Gastrocnemius medialis (tissue), 4 donors: ENCODE measurements at places on chromosomes 3 and 15.

GRCh38 chr3:33401781-33402180, 38.4 kb downstream of the UBP1 start:
- no peak for DNase-seq

DNA sequence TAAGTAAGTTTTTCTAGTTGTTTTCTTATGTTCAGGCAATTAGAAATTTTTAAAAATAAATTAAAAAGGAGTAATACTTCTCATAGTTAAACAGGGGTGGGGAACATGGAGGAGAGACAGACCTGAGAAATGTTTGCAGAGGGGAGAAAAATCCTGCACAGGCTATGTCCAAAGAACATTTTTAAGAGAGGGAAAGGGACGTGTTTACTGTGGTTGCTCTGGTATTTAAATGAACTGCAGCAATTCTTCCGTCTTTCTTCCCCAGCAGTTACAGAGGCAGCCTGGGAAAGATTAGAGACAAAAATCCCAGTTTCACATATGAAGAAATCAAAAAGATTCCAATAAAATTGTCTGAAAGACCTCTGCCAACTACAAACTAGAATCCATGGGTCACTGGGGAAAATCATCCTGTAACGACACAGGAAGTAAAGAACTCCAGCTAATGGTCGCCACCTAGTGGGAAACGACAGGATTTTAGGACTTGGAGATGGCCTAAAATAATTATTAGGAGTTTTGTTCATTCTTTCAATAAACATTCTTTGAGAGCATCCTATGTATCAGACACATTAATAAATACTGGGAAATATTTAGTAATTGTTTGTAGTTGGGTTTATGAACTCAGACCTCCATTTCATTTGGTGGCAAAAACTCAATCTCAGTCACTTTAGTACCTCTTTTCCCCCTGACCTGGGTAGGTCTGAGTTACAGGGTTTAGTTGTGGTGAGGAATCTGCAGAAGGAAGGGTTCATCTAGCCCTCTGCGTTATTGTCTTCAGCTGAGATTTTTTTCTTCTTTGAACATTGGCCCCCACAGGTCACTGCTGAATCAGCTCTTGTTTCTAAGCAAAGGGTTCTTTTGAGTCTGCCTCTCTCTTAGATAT, 69.9 kb upstream of the GOLIM4 start:
- DNase-seq: peak; percentile 48

GRCh38 chr15:78987556-78988360, 42.9 kb upstream of the CTSH start:
- no peak for DNase-seq

DNA sequence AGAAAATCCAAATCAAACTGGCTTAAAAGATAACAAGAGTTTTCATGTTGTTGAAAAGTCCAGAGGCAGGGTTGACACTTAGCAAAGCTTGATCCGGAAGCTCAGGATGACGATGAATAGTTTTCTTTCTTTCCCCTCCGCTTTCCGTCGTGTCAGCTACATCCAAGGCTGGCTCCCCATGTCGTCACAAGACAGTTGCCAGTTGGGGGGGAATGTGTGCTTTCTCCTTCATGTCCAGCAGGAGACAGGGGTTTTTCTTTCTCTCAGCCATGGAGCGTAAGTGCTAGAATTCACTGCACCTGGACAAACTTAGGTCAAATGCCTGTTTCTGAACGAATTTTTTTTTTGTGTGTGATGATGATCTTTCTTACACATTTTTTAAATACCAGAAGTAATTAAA, 273.8 kb upstream of the RGMA start:
- no peak for DNase-seq

DNA sequence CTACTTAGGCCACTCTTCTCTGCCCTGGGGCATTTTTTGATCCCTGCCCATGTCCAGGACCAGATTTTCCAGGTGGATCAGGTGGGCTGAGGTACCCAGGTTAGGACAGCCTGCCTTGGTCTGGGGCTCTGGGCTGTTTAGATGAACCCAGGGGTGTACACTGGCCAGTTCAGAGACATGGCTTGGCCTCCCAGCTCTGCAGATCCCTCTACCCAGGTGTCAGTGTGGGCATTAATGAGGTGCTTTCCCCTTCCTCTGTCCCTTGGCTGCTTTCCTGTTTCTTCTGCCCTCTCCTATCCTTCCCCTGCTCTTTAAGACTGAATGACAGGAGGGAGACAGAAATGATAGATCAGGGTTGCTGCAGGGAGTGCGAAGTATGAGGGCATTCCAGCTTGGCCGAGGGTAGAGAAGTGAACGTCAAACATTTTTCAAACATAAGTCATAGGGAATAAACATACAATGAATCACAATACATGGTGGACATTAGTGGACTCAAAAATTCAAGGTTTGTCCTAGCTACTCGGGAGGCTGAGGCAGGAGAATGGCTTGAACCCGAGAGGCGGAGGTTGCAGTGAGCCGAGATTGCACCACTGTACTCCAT, 30.5 kb downstream of the RTP1 start:
- no peak for DNase-seq

GRCh38 chr3:149909923-149910322, 60.8 kb downstream of the PFN2 start:
- no peak for DNase-seq

DNA sequence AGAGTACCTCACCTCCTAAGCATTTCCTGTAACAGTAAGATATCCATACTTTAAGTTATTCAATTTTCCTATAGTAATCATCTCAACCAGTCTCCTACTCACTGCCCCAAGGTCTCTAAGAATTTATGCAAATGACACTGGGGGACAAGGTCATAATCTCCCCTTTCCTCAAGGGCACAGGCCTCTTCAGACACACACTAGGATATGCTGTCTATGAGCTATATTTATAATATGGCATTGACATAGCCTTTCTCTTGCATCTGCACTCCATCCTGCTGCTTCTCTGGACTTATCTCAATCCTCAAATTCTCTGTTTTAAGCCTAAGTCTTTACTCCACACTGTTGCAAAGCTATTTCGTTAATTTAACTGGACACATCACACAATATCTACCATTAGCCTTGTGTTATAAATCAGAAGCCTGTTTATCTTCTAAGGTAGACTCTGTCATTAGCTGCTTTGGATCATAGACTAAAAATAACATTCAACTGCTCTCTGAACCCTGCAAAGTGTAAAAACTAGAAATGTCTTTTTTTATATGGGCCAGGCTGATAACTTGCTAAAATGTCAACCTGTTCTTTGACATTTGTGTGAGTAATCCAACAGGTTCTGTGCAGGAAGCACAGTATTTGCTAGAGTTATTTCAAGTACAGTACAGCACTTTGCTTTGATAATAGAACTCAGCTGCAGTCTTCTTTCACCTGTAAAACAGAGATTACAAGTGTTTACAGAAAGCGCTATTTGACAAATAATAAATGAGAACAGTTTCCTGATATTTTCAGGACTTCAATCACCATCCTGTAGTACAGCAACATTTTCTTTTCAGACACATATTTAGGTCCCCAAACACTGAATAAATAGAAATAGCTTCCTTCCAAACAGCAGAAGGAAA, 17.8 kb upstream of the SEC62 start:
- no peak for DNase-seq

DNA sequence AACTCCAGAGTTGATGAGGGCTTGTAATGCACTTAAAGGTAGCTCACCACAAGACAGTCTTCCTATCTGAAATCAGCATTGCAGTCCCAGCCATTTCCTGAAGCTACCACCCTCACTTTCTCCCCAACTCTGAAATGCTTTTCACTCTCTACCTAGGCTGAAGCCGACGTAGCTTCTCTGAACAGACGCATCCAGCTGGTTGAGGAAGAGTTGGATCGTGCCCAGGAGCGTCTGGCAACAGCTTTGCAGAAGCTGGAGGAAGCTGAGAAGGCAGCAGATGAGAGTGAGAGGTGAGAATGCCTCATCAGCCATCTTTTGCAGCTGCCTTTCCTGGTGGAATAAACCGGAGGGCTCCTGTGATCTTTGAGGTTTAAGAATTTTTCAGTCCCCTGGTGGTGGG, 14.3 kb downstream of the TPM1 start:
- peak; percentile 55 for DNase-seq

- no peak for DNase-seq
Observed at GRCh38 chr15:41207687-41208448, 22.7 kb downstream of the EXD1 start.

DNA sequence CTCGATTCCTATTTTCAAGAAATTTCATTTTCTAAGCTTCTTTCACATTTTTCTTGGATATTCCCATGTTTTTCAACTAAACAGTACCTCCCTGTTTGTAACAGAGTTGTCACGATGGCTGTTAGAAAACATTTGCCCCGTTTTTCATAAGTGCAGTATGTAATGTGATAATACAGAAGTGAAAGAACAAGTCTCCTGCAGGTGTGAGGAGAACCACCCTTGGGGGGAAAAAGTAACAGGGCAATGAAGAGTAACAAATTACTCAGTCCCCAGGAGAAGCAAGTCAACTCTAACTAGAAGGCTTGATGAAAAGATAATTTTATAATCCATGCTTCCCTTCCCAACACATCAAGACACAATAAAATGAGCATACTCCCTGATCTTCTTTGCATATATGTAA, 493.3 kb downstream of the FOXP1 start:
- no peak for DNase-seq

GRCh38 chr3:2802429-2802828, 307.7 kb downstream of the IL5RA start:
- DNase-seq: no peak

DNA sequence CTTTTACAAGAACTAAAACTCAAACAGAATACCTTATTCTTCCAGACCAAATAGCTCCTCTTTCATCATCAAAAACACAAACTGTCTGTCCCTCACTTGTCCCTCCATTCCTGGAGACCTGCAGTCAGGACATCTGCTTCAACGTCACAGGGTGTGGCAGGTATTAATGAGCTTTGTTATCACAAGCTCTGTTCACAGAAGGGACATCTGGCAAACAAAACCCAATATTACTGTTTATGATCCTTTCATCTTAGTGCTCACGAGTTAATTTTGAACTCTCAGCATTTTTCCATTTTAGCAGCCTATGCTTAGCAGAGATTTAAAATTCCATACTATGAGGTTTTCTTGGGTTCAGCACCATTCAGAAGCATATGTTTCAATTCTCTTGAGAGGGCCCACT, 32.9 kb downstream of the AP3S2 start:
- no peak for DNase-seq

DNA sequence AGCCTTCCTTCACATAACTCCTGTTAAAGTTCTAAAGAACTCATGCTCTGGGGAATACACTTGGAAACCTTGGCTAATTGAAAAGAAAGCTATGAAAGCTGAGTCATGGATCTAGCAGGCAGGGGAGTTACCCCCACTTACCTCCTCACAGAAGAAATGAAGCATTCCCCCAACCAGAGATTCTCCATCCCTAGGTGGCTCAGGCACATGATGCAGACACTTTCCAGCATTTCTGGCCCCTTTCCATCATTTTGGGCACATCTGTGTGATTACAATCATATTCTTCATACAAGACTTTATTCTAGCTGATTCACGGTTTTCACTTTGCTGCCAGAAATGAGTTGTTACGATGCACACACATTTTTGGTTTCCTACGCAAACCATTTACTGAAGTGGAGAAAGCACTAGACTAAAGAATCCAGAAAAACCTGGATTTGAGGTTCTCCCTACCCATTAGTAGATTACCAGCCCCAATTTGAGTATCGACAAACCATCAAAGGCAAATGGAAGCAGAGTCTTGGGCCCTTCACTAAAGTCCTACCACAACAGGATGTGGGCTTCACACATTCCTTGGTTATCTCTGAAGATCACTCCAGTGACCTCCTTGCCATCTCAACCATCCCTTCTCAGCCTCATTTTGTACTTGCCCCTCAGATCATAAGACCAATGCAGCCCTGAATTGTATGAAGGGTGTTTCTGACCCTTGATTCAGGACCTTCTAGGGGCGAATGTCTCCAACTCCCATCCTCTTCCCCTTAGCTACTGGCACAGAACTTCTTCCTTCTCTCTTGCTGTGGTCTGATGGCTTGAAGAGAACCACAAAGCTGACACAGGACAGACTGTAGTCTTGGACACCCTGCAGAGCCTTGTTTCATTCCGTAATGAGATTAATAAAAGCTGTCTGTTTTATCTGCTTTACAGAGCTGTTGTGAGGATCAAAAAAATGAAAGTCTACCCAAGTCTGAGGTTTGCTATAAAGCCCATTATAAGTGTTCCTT, 42.5 kb upstream of the SNRK start:
- no peak for DNase-seq

- DNase-seq: no peak
Observed at GRCh38 chr15:59570315-59570714, 41.3 kb upstream of the GCNT3 start.

- DNase-seq: no peak
Observed at GRCh38 chr3:102089904-102090720, 240.8 kb downstream of the NFKBIZ start.

DNA sequence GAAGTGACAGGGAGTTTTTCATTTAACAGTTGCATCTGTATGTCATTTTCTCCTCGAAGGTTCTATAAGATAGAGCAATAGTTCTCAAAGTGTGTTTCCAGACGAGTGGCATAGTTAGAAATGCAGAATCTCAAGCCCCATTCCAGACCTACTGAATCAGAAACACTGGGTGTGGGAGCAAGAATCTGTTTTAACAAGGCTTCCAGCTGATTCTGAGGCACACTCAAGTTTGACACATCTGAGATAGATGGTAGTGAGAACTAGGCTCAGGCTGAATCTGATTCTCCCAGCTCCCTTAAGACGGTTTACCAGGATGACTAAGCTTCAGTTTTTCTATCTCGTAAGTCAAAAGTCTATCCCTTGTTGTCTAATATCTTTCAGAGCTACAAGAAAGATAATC, 159.8 kb upstream of the NUDT16 start:
- DNase-seq: no peak

DNA sequence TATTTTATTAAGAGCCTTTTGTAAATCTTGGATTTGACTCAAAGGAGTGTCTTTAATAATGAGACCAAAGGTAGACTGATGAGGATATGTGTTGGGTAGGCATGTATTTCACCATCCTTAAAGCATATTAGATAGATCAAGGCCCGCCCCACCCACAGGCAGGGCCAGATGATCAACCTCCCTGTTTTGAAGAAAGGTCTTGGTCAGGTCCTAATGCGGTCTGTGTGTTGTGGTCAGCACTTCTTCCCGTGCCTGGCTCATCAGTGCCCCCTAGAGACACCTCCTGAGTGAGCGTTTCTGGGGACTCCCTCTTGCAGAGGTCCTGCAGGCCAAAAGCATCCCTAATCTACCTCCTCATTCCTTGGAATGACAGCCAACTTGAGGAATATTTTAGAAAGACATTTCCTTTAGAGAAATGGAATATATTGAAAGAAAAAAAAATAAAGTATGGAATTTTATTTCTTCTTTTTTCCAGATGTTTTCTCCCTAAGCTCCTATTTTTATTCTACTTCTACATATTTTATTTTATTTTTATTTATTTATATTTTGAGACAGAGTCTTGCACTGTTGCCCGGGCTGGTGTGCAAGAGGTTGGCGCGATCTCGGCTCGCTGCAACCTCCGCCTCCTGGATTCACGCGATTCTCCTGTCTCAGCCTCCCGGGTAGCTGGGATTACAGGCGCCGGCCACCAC, 6.0 kb downstream of the TM4SF4 start:
- DNase-seq: peak; percentile 54

GRCh38 chr3:52128118-52128683, 26.0 kb downstream of the POC1A start:
- DNase-seq: no peak
